ENCODE measurements at places on chromosomes 7 and 10. TPM values are rescaled to one million over a fixed set of nuclear protein-coding genes. Genes with fewer than 3 reads are reported as not detected.

ASAH2B gene
- 5.3 TPM for total RNA-seq

PAPSS2 gene
- not detected for total RNA-seq

ANKRD30A gene
- total RNA-seq = not detected

MYH16 gene
- not detected for total RNA-seq

DNA sequence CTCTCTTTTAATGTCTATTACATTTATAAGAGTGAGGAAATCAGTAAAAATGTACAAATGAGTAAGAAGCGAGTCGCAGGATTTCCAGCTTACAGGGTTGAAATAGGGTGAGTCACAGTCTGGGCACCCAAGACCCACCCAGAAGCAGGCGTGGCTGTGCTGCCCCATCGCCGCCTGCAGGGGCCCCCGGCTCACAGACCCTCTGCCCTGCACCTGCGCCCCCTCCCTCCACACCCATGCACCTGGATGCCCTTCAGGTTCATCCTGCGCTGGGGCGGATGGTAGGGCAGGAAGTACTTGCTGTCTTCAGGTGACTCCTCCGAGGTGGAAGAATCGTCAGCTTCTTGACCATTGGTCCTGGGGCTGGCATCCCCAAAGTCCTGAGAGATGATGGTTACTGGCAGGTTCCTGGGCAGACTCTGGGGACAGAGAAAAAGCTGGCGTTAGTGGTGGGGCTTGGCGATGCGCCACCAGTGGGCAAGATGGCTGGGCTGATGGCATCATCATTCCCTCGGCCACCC lies 90.2 kb upstream of the GNA12 start:
- H3K27me3 ChIP-seq = no peaks in the 10 kb centered on the region
- peaks cover 92% of the 10 kb centered on the region for H3K36me3 ChIP-seq
- DNase-seq = no peak
- no peak overlapping the region for H3K27ac ChIP-seq
- peaks cover 4% of the 10 kb centered on the region for H3K4me1 ChIP-seq
- H3K4me3 ChIP-seq = no peak overlapping the region

DNA sequence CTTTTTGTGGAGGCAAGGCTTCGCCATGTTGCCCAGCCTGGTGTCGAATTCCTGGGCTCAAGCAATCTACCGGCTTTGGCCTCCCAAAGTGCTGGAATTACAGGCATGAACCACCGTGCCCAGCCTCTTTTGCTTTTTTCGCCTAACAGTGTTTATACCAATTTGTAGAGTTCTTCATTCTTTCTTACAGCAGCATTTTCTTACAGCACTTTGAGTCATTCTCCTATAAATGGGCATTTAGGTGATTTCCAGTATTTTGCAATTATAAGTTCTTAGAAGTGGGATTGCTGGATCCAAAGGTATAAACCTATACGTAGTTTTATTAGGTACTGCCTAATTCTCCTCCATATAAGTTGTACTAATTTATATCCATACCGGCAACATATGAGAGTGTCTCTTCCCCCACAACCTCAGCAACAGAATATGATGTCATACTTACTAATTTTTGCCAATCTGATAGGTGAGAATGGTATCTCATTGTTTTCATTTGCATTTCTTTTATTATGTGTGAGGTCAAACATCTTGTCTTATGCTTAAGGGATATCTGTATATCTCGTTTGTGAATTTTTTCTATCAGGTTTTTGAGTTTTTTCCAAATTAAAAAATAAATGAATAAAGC lies 39.1 kb downstream of the SUFU start:
- no peaks in the 10 kb centered on the region for H3K27me3 ChIP-seq
- no peak overlapping the region for H3K27ac ChIP-seq
- no peak for DNase-seq
- no peak overlapping the region for H3K4me3 ChIP-seq
- H3K4me1 ChIP-seq = peaks cover 18% of the 10 kb centered on the region

- no peak for DNase-seq
- peaks cover 2% of the 10 kb centered on the region for H3K36me3 ChIP-seq
- H3K4me3 ChIP-seq = no peak overlapping the region
- no peaks in the 10 kb centered on the region for H3K4me1 ChIP-seq
- peaks cover 29% of the 10 kb centered on the region for H3K27me3 ChIP-seq
- H3K27ac ChIP-seq = no peak overlapping the region
Measured at GRCh38 chr10:14423111-14423744, 92.5 kb upstream of the FRMD4A start.

DNA sequence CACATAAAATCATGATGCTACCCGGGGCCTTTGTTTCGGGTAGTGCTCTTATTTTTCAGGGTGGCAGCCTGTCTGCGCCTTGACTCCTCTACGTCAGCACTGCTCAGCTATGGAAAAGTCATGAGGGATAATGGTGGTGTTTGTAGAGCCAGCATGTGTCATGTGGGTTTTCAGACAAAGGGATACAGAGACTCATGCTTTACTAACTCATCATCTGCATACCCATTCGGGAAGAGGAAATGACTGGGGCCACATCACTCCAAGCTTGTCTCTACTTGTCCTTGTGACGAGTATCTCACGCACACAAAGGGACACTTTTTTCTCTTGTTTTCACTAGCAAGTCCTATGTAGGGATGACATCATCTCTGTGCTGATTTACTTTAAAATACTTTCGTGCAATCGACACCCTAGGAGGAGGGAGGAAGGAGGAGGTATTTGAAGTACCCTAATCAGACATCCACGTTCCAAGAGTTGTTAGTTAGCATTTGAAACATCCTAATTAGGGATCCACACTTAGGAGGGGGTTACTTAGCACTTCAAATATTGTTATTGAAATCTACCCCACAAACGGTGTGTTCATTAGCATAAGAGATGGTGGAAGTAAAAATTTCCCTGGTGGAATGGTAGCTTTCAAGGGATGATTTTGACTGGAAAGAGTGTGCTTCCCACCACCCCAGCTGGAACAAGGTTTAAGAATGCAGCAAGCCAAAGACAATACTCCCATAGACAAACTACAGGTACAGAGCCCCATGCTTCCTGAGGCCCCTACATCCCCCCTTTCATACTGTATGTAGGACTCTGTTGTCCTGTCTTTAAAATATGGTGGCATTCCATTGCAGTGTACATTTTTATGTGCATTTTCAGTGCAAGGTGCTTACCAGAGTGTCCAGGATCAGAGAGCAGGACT lies 52.0 kb downstream of the THNSL1 start:
- no peak for DNase-seq
- H3K27ac ChIP-seq = no peak overlapping the region
- no peak overlapping the region for H3K4me3 ChIP-seq
- H3K4me1 ChIP-seq = peaks cover 3% of the 10 kb centered on the region

GRCh38 chr7:101106386-101106785 lies 20.5 kb upstream of the SERPINE1 start:
- H3K27me3 ChIP-seq = peaks cover 13% of the 10 kb centered on the region
- DNase-seq = no peak
- H3K4me1 ChIP-seq = no peaks in the 10 kb centered on the region
- H3K27ac ChIP-seq = no peak overlapping the region

GRCh38 chr10:71074176-71074755 lies 138.1 kb upstream of the UNC5B start:
- H3K27me3 ChIP-seq = no peaks in the 10 kb centered on the region
- no peaks in the 10 kb centered on the region for H3K36me3 ChIP-seq
- H3K4me1 ChIP-seq = no peaks in the 10 kb centered on the region
- H3K27ac ChIP-seq = no peak overlapping the region

DNA sequence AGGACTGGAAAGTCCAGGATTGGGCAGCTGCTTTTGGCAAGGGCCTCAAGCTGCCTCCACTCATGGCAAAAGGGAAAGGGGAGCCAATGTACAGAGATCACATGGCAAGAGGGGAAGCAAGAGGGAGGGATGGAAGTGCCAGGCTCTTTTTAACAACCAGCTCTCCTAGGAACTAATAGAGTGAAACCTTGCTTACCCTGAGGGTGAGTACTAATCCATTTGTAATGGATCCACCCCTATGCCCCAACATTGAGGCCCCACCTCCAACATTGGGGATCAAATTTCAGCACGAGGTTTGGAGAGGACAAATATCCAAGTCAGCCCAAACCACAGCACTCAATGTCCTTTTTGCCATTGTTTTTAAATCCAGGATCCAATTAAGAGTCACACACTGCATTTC lies 12.5 kb downstream of the HABP2 start:
- DNase-seq = no peak
- H3K4me1 ChIP-seq = peaks cover 4% of the 10 kb centered on the region
- H3K4me3 ChIP-seq = no peak overlapping the region
- no peak overlapping the region for H3K27ac ChIP-seq
